ENCODE measurements at places on chromosomes 7 and 10. TPM values are rescaled to one million over a fixed set of nuclear protein-coding genes. Genes with fewer than 3 reads are reported as not detected.

Gene CALCR
- not detected for total RNA-seq

GRCh38 chr7:130377178-130377577 is 3.1 kb upstream of the CPA1 start:
- no peak for DNase-seq

GRCh38 chr7:17304926-17305325 is 6.5 kb downstream of the AHR start:
- no peak for DNase-seq

GRCh38 chr7:157805713-157806112 is 468.9 kb downstream of the DNAJB6 start:
- DNase-seq = no peak

Gene FOXI2
- total RNA-seq = not detected

- no peak for DNase-seq
These were observed 198.4 kb downstream of the PCLO start for GRCh38 chr7:82964150-82964882.

Measured in natural killer cell treated with Interleukin-12 subunit alpha and Interleukin-12 subunit beta and Interleukin-15 and Interleukin-18, amount 100 ng/mL, for 72 hours (primary cell).